Stimulated activated CD4-positive, alpha-beta T cell treated with anti-CD3 and anti-CD28 coated beads, Interleukin-4, amount 100 ng/mL, for 4 hours (primary cell): ENCODE measurements at places on chromosomes 11 and 22.

DNA sequence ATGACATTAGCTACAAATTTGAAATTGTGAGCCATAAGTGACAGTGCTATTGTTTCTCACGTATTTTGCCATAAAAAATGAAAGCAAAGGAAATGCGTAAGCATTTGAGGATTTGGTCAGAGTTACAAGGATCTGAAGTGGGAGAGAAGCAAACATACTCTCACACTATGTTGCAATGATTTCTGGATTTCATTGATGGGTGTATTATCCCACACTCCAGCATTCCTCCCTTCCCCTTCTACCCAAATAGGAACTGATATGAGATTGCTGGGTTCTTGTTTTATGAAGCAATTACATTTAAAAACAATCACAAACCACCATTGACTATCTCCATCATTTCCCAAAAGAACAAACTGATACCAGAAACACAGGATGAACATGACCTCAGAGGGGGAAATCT, 314.0 kb upstream of the CTSC start:
- DNase-seq = no peak

DNA sequence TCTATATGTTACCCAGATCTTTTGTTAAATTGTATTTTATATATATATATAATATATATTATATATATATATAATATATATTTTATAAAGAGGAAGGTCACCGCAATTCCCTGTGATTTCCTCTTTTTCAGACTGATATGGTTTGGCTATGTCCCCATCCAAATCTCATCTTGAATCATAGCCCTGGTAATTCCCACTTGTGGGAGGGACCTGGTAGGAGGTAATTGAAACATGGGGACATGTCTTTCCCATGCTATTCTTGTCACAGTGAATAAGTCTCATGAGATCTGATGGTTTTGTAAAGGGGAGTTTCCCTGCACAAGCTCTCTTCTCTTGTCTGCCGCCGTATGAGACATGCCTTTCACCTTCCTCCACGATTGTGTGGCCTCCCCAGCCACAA, 157.6 kb downstream of the RAB38 start:
- no peak for DNase-seq

- DNase-seq = peak; percentile 53
Observed at GRCh38 chr11:129695571-129696308, 119.9 kb upstream of the TMEM45B start.

DNA sequence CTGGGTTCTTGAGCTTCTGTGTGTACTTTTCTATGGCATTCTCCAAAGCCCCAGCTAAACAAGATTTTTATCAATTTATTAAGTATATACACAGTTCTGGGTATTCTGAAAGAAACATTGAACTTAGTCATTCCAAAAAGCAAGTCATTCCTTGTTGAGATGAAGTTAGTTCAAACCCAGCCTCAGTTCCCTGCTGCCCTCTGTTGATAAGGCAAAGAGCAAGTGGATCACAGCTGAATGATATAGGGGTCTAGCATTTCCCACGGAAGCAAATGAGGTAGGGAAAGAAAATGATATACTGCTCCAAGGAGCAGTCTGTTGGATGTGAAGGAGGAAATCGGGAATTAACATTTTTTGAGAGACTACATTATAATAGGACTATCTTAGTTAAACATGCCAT, 841.8 kb upstream of the TENM4 start:
- no peak for DNase-seq

GRCh38 chr11:98625526-98625925, 395.2 kb upstream of the CNTN5 start:
- DNase-seq = no peak
